ENCODE measurements at places on chromosomes 6 and 20.

DNA sequence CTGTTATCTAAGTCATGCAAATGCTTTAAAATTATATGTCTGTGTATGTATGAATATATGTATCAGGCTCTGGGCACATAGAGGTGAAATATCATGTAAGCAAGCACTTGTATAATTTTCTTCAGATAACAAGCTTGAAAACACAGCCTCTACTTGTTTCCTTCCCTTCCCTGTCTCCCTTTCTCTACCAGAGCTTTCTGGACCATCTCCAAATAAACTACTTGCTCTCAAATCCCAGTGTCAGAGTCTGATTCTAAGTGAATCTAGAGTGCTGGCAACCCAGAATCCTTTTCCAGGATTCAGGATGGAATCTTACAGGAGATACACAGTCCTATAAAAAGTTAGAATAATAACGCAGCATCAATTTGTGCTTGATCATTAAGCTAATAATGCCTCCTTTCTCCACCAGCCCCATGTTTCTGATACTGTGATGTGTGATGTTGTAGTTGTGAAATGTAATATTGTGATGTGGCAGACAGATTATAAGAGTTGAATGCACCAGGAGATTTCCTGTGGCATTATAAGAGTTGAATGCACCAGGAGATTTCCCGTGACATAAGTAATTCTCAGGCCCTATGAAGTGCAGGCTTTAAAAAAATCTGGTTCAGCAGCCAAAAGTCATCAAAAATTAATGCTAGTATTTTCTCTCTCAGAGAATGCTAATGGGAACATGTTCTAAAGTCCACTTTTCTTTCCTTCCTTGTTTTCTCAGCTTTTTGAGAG lies 89.6 kb downstream of the PCSK2 start:
- DNase-seq: no peak

GRCh38 chr6:56406276-56407269 lies 159.2 kb upstream of the COL21A1 start:
- DNase-seq: no peak

GRCh38 chr20:42391807-42392206 lies 773.6 kb upstream of the CHD6 start:
- no peak for DNase-seq

- DNase-seq: no peak
These were observed 202.6 kb downstream of the DTNBP1 start for GRCh38 chr6:15460110-15460727.

DNA sequence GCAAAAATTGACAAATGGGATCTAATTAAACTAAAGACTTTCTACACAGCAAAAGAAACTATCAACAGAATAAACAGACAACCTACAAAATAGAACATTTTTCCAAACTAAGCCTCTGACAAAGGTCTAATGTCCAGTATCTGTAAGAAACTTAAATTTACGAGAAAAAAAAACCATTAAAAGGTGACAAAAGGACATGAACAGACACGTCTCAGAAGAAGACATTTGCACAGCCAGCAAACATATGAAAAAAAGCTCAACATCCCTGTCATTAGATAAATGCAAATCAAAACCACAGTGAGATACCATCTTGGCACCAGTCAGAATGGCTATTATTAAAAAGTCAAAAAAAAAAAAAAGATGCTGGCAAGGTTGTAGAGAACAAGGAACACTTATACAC lies 70.6 kb upstream of the GRIK2 start:
- DNase-seq: no peak

DNA sequence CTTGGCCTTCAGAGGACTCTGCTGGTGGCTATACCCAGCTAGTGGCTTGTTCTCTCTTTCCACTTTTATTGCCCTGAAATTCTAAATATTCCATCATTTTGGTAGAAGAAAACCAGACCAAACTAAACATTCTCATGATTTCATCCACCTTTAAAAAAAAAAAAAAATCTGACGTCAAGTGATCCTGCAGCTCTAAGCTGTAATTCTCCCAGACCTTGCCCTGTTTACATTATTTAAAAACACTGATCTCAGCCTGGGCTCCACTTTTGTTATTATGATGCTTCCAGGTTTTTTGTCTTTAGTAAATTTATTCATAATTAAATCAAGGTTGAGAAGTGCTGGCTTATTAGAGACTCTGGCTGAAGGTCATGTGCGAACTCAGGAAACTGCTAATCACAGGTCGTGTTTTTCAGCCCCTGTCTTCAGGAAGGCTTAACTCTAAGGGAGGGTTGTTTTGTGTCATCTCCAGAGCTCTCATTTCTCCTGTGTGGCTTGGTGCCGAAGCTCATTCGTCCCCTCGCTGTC lies 114.4 kb downstream of the MTHFD1L start:
- DNase-seq: no peak

- DNase-seq: no peak
These were observed 109.1 kb downstream of the PRDM1 start for GRCh38 chr6:106194949-106195921.

GRCh38 chr6:122286512-122286911 lies 112.9 kb upstream of the HSF2 start:
- DNase-seq: no peak

- DNase-seq: no peak
These were observed 456.8 kb upstream of the GJE1 start for GRCh38 chr6:141675957-141676356.

- DNase-seq: no peak
These were observed 66.7 kb upstream of the SLC22A16 start for GRCh38 chr6:110543106-110543505.

DNA sequence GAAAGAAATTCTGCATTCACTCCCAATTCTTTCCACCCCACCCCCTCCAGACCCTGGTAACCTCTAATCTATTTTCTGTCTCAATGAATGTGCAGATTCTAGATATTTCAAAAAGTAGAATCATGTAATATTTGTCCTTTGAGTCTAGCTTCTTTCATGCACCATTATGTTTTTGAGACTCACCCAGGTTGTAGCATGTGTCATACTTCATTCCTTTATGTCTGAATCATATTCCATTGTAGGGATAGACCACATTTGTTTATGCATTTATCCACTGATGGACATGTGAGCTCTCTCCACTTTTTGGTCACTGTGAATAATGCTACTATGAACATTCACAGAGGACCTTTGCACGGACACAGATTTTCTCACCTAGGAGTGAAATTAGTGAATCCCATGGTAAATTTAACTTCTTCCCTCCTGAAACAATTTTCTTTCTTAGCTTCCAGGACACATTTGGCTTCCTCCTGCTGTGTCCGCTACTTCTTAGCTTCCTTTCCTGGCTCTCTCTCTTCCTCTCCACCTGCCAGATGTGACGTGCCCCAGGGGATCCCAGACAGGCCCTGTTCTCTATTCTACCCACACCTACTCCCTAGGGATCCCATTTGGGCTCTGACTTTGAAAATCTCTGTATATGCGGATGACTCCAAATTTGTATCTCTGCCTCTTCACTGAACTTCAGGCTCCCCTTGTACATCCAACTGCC lies 24.1 kb upstream of the ARFGEF2 start:
- DNase-seq: no peak

- DNase-seq: no peak
These were observed 201.3 kb upstream of the EXOC2 start for GRCh38 chr6:894274-894673.

- no peak for DNase-seq
These were observed 1.9 kb downstream of the HEBP2 start for GRCh38 chr6:138405816-138406413.

- DNase-seq: no peak
These were observed 166.1 kb upstream of the CST7 start for GRCh38 chr20:24782801-24783630.

- no peak for DNase-seq
These were observed 47.6 kb upstream of the SIM1 start for GRCh38 chr6:100512203-100512862.

DNA sequence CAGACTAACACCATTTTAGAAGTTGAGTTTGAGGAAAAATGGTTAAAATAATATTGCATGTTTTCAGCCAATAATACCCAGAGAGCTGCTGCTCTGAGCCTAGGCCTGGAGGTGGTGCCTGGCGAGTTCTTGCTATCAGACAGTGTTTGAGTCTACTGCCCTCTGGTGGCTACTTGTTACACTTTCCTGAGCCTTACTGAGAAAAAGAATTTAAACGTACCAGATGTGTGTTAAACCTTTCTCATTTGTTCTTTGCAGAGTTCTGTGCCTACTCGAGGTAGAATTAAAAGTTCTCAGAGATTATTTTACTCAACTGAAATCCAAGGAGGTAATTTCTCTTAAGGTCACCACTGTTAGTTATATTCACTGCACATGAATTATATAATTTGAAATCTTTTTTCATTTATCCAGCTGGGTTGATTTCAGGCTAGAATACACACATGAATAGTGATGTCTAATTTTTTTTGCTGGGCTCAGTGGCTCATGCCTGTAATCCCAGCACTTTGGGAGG lies 38.2 kb downstream of the SHLD1 start:
- peak; percentile 67 for DNase-seq

DNA sequence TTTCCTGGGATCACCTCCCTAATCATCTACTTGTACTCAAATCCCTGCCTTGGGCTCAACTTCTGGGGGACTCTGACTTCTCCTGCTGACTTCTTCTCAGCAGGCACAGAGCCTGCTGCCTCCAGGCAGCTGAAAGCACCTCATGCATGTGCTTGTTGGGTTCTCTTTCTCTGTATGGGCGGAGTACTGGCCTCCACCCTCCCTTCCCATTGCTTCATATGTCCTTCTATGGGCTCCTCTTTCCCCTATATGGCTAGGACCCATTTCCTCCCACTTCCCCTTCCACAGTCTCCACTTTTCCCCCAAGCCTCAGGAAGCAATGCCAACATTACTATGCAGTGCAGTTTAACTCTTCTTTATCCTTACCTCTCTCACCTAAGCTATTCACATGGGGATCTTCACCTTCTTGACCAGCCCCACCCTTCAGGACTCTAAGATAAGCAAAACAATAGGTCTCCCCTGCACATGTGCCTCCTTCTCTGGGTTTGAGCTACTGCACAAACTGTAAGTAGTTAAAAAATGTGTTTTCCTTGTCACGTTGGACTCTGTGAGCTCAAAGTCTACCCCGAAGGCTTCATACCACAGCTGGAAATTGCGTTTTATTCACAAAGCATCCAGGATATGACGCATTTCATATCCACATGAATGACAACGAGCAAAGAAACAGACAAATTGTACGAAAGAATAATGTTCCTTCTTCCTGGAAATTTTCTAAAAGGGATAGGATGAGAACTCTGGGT lies 93.7 kb downstream of the CDS2 start:
- DNase-seq: no peak

GRCh38 chr20:9144643-9145042 lies 75.8 kb downstream of the PLCB4 start:
- DNase-seq: no peak

DNA sequence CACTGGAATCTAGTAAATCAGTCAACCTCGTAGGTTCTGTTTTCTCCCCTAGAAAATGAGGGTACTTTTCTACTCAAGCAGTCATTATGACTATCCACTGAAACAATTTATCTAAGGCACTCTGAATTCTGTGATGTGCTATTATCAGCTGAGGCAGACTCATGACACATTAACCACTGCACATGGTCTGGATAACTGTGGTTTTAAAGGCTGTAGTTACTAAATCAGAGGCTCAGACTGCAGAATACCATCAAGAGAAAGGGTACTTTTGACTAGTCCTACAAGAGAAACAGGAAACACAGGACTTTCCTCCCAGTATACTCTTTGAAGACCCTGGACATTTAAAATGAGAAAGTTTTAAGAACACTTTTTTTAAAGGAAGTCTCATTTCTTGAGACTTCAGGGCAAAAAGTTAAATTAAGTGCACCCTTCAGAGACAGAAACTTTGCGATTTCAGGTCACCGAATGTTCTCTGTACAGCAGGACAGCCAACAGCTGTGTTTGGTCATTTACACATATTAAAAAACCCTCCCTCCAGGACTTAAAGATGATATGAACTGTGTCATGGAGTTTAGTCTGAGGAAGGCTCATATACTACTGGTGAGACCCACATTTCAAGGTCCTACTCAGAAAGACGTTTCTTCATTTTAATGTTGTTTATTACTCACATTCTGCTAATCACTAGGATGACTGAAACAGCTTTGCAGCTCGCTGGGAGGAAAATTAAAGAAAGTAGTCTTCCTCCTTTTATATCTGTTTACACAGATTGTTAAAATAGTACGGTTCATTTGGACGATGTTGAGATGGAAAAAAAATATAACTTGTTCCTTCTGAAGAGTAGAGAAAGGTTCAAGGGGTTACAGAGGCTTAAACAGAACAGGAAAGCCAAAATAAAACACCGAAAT lies 19.9 kb downstream of the ATXN1 start:
- DNase-seq: no peak

DNA sequence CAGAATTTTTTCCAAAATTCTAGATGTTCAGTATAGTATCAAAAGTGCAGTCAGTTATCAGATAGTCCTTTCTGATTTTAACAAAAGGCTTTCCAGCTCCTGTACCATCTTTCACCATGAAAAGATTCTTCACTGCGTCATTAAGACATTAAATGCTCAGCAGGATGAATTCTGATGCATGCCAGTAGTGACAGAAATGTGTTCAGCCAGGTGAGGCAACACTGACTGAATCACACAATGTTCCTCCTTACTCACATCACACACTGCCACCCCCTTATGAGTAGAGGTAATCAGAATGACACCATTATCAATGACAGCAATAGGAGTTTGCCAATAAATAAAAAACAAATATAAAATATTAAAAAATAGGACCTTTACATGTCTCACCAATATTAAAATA lies 426.6 kb upstream of the PLCB4 start:
- no peak for DNase-seq

GRCh38 chr6:7077856-7078255 lies 29.9 kb upstream of the RREB1 start:
- no peak for DNase-seq

GRCh38 chr6:147179809-147180208 lies 24.4 kb upstream of the STXBP5 start:
- DNase-seq: no peak

Data from 8988T (cell line).